ENCODE measurements at places on chromosomes 6 and 20.
A peak's percentile ranks its signal among the peaks of the same experiment; 100 is the strongest.

DNA sequence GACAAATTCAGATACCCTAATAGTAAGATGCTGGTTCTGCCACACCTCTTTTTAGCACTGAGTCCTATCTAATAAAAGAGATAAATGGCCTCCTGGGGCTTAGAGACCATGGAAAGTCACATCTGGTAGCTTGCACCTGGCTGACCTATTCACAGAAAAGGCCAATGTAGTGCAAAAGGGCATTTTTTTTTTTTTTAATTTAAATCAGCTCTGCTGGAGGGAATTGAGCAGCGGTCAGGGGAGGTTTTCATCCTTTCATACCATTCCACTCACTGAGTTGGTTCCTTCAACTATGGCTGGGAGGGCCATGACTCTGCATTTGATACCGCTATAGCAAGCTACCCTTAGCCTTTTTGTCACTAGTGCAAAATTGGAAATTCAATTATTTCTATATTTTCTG lies 20.1 kb upstream of the HS3ST5 start:
- DNase-seq, result no peak

DNA sequence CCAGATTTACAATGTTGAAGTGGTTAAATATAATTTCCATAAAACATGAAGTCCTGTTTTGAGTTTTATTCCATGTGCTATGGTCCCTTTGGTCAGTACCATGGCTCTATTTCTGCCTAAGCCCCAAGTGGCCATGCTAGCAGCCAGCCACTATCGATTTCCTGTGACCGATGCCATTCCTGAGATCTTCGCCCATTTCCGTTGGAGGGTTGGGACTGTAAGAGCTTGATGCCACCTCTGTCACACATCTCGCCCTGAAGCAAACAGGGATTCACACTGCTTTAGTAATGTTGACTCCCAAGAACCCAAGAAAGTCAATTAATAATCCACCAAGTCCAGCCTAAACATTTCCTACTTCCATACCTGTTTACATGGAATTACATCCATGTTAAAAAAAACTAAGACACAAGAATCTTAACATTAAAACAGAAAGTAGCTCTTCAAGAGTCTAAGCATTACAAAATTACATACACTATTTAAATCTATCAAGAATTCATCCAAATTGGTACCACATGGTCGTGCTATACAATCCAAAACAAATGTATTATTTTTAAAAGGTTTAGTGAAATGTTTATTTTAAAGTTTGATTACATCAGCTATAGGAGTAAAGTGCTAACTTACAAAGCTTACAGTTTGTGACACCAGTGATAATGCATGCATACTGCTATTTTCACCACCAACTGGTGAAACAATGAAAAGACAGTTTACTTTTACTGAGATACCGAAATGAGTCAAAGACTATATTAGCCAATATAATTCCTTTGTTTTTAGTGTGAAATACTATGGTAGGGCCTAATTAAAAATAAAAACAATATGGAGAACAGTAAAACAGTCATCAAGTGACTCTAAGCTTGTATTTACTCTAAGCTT lies 2.5 kb downstream of the RBM39 start:
- no peak for DNase-seq

DNA sequence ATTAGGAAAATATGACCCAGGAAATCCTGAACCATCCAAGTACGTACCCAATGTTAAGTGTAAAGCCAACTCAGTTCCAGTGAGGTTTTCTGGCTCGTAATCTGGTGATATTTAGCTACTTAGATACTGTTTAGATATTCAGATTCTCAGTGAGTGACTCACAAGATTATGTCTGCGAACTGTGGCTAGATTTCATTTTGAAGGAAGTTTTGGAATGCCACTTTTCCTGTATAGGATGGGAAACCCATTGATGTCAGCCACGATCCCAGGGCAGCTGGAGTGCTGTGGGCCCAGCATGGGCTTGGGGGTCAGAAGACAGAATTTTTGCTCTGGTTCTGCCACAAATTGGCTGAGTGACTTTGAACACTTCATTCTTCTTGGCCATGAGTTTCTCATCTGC lies 76.3 kb downstream of the TMEM170B start:
- peak; percentile 85 for DNase-seq

GRCh38 chr6:29567541-29567940 lies 8.0 kb upstream of the UBD start:
- no peak for DNase-seq

GRCh38 chr6:160837146-160837545 lies 135.1 kb downstream of the PLG start:
- no peak for DNase-seq

GRCh38 chr6:168101590-168102314 lies 22.7 kb upstream of the FRMD1 start:
- DNase-seq, result no peak

DNA sequence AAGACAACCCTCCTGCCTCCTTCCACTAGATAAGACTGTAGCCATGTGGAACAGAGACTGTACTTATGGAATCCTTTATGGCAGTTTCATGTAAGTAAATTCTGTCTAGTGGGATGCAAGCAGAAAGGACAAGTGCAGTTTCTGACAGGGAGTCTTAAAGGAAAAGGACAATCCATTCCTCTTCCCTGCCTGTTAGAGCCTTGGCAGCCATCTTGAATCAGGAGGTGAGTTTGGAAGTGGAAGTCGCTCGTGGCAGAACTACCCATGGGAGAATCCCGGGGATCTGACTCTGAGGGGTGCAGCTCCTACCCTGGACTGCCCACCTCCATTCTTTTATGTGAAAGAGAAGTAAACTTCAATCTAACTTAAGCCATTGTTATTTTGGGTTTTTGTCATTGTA lies 61.4 kb upstream of the AKAP12 start:
- DNase-seq, result no peak

DNA sequence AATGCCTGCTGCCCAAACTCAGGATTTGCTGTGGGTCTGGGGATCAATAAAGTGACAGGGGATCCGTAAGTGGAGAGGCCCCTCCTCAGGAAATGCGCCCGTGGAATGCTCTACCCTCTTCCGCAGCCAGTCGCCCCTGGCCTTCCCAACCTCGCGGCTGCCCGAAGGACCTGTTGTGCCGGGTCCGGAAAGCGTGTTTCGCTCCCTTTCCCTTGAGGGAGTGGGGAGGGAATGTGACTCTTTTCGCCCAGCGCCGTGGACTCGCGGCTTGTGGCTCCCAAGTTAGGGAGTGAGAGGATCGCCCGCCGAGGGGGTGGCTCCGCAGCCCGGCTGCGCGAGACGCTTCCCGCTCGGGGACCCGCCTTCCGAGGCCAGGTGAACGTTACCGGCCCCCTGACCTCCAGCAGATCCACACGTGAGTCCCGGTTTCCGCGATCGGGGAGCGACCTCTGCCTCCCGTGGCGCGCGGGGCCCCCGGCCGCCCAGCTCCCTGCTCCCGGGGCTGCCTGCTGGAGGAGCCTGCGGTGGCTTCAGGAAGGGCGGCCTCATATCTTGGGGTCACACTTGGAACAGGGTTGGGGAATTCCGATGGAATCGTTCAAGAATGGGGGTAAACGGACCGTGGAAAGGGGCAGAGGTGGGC lies 666 bp downstream of the TPD52L1 start:
- DNase-seq, result no peak

GRCh38 chr6:15874821-15875220 lies 212.0 kb upstream of the DTNBP1 start:
- no peak for DNase-seq

DNA sequence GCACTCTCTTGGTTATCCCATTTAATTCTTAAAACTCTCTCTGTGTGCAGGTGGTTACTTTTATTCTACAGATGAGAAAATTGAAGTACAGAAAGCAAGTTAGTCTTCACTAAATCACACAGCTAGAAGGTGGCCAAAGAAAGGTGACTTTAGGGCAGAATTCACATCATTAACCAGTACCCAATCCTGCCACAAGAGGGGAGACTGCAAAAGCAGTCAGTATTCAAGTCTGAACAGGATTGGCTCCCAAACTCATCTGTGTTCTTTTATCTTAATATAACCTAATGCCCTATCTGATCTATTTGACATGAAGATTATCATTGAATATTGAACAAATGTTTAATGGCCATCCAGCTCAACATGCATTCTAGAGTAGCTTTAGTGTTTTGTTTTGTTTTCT lies 225.3 kb upstream of the FAM83B start:
- no peak for DNase-seq

GRCh38 chr6:6328451-6328850 lies 8.0 kb upstream of the F13A1 start:
- no peak for DNase-seq

GRCh38 chr20:41213150-41213820 lies 75.9 kb downstream of the PLCG1 start:
- no peak for DNase-seq

Data from kidney glomerular epithelial cell (primary cell).